ENCODE measurements at places on chromosomes 4 and X. TPM values are rescaled to one million over a fixed set of nuclear protein-coding genes. Genes with fewer than 3 reads are reported as not detected.

DNA sequence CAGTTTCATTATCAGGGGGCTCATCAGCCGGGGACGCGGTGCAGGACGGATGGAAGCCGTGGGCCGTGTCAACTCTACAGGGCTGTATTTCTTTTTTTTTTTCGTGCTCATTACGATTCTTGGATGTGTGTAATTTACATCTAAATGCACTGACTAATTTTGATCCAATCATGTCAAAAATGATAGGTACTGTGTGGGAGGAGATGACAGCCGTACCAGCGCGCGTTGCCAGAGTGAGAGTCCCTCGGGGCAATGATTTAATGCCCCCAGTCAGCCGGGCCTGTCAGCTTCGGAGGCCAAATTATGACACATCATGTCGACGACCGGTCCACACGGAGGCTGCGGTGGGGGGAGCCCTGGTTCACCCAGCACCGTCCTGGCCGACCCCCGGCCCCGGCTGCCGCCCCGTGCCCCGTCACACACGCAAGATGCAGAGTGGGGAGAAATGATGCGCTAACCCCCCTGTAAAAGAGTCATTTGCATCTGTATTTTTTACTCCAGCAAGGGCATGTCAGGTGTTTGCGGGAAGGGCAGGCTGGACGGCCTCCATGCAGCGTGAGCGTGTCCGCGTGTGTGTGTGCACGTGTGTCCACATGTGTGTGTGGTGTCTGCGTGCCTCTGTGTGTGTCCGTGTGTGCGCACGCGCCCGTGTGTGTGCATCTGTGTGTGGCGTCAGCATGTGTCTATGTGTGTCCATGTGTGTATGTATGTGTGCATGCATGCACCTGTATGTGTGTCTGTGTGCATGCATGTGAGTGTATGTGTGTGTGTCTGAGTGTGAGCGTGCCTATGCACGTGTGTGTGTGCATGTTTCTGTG, 74.3 kb upstream of the PPP2R3B start:
- no peak for DNase-seq

- DNase-seq, result no peak
Observed at GRCh38 chrX:70470850-70471289, 26.2 kb downstream of the DLG3 start.

DNA sequence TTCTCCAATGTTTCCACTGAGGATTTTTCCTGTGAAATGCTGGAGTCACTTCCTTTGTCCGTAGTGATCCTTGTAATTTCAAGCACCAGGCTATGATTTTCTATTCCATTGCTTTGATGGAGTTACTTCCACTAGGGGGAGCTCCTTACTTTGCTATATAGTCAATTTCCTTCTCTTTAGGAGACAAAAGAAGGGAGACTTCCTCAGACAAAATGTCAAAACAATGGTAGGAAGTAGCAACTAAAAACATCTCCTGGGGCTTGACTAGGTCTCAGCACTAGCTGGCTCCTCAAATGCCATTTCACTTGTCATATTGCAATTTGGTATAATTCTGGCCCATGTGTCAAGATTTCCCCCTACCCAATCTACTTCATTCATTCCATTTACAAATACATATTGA, 24.1 kb downstream of the ZCCHC12 start:
- no peak for DNase-seq

DNA sequence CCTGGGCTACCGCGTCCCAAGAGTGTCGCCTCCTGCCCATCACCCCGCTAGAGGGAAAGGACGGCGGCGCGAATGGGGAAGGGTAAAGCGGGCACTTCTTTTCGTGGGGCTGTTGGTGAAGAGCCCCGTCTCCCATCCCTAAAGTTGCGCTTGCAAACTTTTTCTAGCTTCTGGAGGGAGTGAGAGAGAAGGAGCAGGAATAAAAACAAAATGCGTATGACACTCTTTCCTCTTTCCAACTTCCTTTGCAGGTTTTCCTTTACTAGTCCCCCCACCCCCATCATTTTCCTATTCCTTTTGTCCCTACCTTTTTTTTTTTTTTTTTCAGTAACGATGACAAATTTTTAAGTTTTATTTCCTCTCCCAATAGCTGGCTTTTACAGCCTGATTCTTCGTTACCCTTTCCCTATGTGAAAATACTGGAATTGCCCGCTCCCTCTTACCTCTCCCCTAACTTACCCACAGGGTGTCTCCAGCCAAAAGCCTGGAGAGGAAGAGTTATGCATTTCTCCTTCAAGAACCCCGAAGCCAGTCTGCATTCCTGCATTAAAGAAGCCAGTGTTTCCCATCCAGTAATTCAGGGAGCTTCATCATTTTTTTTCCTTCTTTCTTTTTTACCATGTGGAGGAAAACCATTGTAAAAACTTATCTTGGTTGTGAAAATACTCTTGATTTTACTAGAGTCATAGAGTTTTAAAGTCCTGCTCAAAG, 613 bp upstream of the ARSJ start:
- no peak for DNase-seq

KCTD8 gene
- not detected for total RNA-seq

DNA sequence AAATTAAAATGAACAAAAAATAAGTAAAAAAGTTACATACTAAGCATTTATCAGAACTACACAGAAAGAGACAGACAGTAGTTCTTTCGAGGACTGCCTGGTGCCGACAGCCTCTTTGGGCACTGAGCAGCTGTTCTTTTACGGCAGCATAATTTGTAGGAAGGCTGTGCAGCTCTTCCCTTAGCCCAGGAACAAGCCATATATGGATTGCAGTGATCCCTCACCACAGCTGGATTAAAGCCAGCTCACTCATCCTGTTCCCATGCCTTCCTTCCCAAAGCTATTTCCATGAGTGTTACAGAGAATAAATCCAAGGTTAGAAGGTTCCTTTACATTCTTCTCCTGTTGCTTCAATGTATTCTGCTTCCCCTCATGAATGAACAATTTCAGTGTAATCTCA, 71.7 kb downstream of the DDX60L start:
- peak; percentile 70 for DNase-seq

GRCh38 chr4:108744307-108744706, 18.5 kb downstream of the ETNPPL start:
- no peak for DNase-seq

NSUN7 gene
- total RNA-seq, result 0.15 TPM

AMTN gene
- total RNA-seq, result not detected

- DNase-seq, result no peak
Observed at GRCh38 chr4:77040270-77040669, 35.5 kb downstream of the CCNI start.

NPY2R gene
- total RNA-seq, result not detected

- DNase-seq, result no peak
Observed at GRCh38 chr4:88820698-88821415, 123.2 kb upstream of the NAP1L5 start.

- no peak for DNase-seq
Observed at GRCh38 chr4:8709050-8709728, 116.6 kb downstream of the CPZ start.

DNA sequence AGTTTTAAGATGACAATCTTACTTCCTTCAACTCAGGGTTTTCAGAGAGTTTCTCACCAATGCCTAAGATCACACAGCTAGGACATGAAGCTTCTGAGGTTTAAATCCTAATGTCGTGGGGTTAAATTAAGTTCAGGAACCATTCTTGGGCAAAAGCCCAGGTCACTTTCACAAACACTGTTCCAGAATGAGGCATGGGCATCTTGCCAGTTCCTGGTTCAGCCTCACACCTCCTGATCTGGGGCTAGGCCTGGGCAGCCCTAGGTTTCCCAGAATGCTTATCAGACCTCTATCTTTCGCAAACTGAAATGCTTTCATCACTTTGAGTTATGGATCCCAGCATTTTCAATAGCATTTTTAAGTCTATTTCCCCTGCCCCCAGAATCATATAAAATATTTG, 224.8 kb upstream of the EDA2R start:
- DNase-seq, result no peak

SH3BGRL gene
- total RNA-seq, result 16.4 TPM

LRPAP1 gene
- total RNA-seq, result 283 TPM

DNA sequence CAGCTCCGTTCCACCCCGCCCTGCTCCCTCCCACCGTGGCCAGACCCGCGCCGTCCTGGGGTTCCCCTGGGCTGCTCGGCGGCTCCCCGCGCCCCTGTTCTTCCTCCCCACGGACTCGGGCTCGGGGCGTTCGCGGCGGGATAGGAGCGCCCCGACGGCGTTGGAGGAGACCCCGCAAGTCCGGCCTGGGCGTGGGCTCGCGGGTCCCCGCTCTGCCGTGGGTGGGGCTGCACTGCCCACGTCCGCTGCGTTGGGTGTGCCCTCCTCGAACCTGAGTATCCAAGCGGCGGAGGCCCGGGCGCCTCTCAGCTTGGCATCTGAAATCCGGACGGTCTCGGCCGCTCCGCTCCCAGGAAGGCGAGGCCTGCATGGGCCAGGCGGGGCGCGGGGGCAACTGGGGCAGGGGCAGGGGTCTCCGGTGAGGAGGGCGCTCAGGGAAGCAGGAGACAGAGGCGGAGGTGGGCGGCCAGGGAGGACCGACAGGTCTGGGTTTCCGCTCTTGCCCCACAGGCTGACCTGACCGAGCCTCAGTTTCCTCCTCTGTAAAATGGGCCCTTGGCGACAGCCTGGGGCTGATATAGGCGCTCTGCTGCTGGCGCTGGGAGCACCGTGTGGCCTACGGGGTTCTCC, 12.0 kb upstream of the NAT8L start:
- DNase-seq, result no peak

SLC34A2 gene
- total RNA-seq, result not detected

DNA sequence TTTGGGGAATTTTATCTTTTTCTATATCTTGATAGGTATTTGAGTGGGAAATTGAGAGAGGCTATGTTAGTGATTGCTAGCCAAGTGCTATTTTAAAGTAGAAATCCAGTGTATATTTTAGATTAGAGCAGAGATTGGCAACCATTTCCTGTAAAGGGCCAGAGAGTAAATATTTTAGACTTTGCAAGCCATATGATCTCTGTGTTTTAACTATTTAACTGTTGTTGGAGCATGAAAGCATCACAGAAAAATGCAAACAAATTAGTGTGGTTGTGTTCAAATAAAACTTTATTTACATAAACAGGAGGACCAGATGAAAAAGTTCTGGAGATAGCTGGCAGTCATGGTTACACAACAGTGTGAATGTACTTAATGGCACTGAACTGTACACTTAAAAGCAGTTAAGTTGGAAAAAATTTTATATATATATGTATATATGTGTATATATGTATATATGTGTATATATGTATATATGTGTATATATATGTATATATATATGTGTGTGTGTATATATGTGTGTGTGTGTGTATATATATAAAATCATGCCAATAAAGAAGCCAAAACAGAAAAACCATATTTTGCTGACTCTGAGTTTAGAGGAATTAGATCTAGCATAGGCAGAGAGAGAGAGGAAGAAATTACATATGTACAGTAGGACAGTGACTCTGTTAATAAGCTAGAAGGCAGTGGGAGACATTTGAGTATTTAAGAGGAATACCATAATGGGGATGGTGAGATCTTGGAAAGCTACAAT, 83.4 kb downstream of the TMEM164 start:
- no peak for DNase-seq

CXCL3 gene
- not detected for total RNA-seq

AFAP1 gene
- total RNA-seq, result 4.5 TPM

GRCh38 chr4:17008834-17009345, 110.4 kb upstream of the LDB2 start:
- no peak for DNase-seq

PPP1R2C gene
- not detected for total RNA-seq

GABRA4 gene
- 19.3 TPM for total RNA-seq

MAGEC2 gene
- total RNA-seq, result not detected

- no peak for DNase-seq
Observed at GRCh38 chrX:150228431-150228830, 134.7 kb upstream of the MAMLD1 start.

DNA sequence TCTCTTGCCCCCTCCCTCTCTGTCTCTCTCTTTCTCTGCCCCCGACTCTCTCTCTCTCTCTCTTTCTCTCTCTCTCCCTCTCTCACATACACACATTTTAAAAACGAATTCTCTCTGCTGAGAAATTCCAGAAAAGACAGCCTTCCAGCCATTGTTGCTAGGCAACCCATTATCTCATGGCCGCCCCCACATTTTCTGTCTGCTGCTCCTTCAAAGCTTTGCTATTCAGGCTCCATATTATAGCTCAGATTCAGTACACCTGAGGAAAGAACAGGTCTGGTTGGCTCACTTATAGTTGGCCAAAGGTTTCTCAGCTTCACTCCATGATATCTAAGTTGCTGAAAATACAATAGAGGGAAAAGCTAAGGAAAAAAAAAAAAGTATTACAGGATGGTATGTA, 174.4 kb upstream of the RADX start:
- no peak for DNase-seq

DNA sequence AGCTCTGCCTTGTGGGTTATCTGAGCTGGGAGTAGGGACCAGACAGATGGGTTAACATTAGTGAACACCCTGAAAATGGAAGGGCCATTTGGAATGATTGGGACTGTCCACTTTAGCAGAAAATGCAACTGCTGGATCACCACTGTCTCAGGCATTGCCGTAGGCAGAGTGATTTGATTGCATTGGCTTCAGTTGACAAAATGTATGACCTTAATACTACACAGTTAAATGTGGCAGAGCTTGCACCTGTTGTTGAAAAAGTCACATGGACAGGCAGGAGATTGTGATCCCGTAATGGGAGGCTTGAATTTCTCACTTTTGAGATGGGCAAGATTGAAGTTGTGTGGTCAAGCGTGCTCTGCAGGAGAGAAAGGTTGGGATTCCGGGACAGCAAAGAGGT, 166.5 kb upstream of the PUDP start:
- no peak for DNase-seq

- DNase-seq, result no peak
Observed at GRCh38 chr4:103303011-103303410, 104.9 kb upstream of the CENPE start.

- DNase-seq, result no peak
Observed at GRCh38 chrX:148380650-148381561, 119.5 kb upstream of the AFF2 start.

HTN3 gene
- not detected for total RNA-seq

F8 gene
- 26.9 TPM for total RNA-seq

GRCh38 chrX:8743126-8743732, 11.3 kb upstream of the ANOS1 start:
- DNase-seq, result peak; percentile 25
